ENCODE measurements at places on chromosomes 3 and 15.

GRCh38 chr3:73422571-73422970 is 202.2 kb downstream of the PDZRN3 start:
- no peak for DNase-seq

- DNase-seq: no peak
Measured at GRCh38 chr3:143375698-143376097, 256.1 kb downstream of the CHST2 start.

- DNase-seq: no peak
Measured at GRCh38 chr3:43732747-43733425, 42.1 kb downstream of the ABHD5 start.

DNA sequence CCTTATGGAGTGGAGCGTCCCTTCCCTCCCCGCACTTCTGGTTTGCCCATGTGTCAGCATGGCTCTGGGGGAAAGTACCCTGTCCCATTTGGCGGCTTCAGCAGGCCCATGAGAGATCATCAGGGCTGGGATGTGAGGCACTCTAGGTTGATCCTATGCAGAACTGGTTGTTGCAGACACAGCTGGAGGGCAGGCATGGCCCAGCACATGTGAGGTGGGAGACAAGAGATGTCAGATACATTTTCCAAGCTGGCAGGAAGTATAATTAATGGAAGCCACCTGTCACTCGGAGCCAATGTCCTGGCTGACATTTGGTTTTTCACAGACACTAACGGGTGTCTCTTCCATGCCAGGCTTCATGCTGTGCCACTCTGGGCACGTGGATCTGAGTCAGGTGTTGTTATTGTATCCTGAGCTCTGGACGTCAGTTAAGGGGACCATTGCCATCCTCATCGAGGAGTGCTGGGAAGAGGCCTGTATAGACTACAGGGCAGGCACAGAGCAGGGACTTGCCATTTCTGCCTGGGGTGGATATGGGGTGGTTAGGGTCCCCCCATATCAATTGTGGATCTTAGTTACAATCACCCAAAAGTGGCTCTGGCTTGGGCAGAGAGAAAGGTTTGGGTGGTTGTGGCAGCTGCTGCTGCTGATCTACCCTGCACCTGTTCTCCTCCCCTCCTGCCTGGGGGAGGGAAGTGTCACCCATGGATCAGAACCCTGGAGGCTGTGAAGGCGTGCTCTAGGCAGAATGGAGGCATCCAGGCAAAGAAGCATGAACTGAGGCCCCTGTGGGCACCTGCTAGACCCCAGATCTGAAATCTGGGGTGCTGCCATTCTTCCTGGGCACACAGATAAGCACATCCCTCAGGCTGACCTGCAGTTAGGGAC is 140.7 kb downstream of the FBLN2 start:
- no peak for DNase-seq

- DNase-seq: no peak
Measured at GRCh38 chr3:133412183-133413132, 12.6 kb downstream of the BFSP2 start.

GRCh38 chr3:49910409-49911123 is 6.9 kb upstream of the MST1R start:
- DNase-seq: no peak

DNA sequence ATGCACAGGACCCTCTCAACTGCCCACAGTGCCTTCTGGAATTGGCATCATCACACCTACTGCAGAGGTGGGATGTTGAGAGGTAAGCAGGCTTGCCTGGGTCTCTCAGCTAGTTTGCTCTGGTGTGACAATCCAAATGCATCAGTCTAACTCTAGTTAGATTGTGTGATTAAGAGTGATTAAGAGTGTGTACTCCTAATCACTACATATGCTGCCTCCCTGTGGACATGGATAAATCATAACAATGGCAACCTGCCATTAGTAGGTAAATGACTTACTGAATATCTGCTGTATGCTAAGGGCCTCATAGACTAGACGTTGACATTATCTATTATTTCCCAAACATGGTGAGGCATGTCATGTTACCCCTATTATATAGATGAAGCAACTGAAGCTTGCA is 342.1 kb downstream of the OCA2 start:
- no peak for DNase-seq

DNA sequence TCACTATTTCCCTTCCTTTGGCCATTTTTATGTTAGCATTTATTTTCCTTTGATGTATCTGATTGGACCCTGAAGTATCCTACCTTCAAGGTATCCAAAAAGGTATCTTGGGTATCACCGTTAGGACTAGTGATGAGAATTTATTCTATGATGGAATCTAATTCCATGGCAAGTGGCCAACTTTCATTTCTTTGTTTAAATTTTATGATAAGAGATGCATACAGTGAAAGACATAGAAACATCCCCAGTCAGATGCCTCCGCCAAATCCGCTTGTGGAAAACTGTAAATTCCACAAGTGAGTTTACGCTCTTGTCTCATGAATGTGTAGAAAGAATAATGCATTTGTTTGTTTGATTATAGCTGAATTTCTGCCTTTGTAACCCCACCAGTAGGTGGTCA is 153.7 kb upstream of the NR2F2 start:
- DNase-seq: no peak

- peak; percentile 53 for DNase-seq
Measured at GRCh38 chr3:127970966-127971592, 56.0 kb downstream of the KBTBD12 start.

DNA sequence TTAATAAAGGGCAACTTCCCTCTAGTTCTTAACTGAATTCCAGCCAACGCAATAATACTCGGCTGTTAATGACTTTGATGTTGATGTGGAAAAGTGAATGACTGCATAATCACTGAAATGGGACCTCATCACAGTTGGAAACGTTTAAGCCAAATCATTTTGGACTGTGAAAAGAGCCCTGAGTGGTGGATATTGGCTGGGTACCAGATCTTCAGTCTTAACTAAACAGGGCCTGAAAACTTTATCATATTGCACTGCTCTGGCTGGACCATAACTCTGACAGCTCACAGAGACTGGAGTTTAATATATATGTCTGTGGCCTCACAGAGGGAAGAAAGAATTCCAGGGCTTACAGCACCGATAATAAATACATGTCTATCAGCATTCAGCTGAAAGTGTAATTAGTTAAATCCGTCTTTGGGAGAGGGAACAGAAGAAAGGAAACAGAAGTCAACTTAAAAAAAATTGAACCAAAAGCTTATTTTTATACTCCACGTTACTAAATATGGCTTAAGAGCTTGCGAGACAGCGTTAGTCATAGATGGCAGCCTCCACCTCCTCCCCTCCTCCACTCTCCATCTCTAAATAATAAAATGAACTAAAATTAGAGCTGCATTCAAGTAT is 222.3 kb upstream of the CDIN1 start:
- DNase-seq: no peak

DNA sequence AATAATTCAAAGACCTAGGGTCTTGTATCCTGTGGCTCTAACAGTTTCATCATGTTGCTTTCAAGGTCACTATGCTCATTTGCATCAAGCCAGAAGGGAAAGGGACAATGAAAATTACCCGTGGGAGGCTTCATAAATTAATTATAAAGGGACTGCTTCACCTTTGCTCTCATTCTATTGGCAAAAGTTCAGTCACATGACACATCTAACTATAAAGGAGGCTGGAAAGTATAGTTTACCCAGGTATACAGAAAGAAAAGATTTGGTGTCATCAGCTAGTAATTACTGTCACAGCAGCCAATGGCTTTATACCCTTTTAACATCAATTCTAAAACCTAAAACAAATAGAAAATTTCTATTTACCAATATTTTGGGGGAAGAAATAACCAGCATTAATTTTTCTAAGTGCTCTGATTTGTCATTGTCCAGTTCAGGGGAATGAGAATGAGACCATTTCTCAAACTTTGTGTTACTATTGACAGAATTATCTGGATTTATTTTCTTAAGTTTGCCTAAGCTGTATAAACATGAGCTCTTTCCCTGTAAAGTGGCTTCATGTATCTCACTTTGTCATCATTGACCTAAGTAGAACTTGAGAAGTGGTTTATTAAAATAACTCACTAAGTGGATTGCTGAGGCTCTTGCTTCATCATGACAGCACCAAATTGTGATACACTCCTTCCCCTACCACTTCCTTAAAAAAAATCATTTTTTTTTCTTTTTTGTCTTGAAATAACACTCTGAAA is 257.7 kb upstream of the PEX5L start:
- DNase-seq: no peak

DNA sequence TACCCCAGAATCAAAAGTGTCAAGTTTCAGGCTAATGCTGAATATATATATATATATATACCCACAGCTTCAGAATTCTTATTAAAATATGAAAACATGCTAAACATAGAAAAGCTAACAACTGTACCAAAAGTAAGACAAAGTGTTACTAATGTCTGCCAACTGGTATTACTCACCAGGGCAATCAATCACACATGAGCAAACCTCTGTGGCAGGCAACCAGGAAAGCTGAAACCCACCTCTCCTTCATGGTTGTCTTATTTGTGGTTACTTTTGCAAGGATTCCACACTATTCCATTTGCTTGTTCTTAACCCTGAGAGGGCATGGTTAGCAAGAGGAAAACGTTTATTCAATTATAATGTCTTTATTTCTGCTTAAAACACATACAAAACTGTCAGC is 512.3 kb upstream of the MDFIC2 start:
- DNase-seq: no peak

GRCh38 chr3:140186421-140186920 is 251.5 kb downstream of the CLSTN2 start:
- peak; percentile 92 for DNase-seq

- DNase-seq: no peak
Measured at GRCh38 chr3:81339040-81339845, 422.2 kb downstream of the GBE1 start.

DNA sequence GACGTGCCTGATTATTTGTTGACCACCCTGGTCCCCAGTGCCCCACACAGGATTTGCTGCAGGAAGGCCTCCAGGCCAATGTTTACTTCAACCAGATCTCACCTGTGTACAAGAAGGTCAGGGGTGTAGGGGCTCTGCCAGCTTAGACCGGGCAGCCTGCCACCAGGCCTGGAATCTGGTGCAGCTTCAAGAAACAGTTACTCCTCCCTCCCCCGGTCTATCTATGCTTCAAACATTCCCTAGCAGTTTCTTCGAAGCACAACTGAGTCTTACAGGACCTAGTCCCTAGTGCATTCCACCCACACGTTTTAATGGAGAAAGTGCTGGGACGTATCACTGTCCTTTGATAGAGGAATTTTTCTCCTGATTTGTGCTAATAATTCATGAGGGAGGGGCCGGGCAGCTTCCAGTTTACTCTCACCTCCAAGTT is 8.0 kb downstream of the SH3BP5 start:
- DNase-seq: no peak

GRCh38 chr15:99442252-99442897 is 123.4 kb upstream of the MEF2A start:
- DNase-seq: no peak

GRCh38 chr3:110352841-110353604 is 718.6 kb upstream of the NECTIN3 start:
- no peak for DNase-seq

- no peak for DNase-seq
Measured at GRCh38 chr3:30353711-30354467, 252.5 kb upstream of the TGFBR2 start.

DNA sequence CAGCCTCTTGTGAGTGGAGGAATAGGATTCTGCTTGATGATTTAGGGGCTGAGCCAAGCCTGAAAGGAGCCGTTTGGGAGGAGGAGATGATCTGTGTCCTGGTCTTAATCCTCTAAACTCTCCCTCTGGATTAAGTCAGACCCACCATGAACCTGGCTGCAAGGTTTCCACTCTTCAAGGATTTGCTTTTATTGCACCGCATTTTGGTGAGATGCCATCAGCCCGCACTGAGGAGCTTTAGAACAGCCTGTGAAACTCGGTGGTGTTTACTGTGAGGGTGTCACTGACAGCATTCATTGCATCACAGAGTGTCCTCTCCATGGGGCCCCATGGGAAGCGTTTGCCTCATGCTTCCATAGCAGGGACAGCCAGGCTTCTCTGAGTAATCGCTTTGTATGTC is 59.2 kb downstream of the EPHB1 start:
- no peak for DNase-seq

- no peak for DNase-seq
Measured at GRCh38 chr15:51718219-51718618, 19.2 kb downstream of the LYSMD2 start.

GRCh38 chr15:65329984-65330735 is 25.7 kb downstream of the RNU5B-1 start:
- DNase-seq: no peak

All from NCI-H1105 (cell line).